ENCODE measurements at places on chromosomes 5 and 9.

- no peak for DNase-seq
Observed at GRCh38 chr9:89579741-89580385, 24.9 kb upstream of the GADD45G start.

DNA sequence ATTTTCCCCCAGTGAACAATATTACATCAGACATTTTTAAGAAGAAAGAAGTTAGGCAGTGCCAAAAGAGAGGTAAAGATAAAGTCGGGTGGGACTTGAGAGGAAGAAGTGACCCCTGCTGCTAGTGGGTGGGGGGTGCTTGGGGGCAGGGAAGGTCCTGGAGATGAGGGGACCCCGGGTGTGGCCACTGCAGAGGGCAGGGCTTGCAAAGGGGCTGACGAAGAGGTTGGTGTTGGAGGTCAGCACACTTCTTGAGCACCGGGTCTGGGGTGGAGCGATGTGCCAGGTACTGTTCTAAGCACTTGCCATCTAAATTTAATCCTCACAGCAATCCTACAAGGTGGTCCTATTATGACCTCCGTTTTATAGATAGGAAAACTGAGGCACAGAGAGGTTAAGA, 62.0 kb downstream of the AMBP start:
- DNase-seq: no peak

- peak; percentile 55 for DNase-seq
Observed at GRCh38 chr5:143828710-143829109, 16.7 kb downstream of the HMHB1 start.

DNA sequence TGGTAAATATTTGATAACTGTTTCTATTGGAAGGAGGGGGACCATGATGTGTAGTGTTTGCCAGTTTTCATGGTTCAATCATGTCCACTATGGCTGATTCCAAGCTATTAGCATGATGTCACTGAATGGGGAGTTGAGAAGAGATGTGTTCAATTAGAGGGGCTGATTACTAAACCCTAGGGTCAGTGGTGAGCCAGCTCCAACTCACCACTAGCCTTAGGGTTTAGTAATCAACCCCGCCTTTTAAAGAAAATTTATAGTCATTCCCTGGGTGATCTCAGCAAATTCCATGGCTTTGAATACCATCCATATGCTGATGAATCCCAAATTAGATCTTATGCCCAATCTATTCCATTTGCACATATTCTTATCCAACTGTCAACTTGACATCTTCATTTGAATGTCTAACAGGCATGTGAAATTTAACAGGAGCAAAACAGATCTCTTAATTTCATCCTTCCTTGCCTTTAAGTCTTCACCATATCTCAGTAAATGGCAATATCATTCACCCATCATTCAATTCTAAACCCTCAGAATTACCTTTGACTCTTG, 98.8 kb downstream of the GCNT1 start:
- DNase-seq: no peak

GRCh38 chr5:139709582-139710318, 61.6 kb downstream of the CXXC5 start:
- DNase-seq: no peak

GRCh38 chr9:137250329-137251193, 525 bp upstream of the STPG3 start:
- no peak for DNase-seq

GRCh38 chr5:18067615-18068014, 433.4 kb downstream of the TAF11L14 start:
- no peak for DNase-seq

DNA sequence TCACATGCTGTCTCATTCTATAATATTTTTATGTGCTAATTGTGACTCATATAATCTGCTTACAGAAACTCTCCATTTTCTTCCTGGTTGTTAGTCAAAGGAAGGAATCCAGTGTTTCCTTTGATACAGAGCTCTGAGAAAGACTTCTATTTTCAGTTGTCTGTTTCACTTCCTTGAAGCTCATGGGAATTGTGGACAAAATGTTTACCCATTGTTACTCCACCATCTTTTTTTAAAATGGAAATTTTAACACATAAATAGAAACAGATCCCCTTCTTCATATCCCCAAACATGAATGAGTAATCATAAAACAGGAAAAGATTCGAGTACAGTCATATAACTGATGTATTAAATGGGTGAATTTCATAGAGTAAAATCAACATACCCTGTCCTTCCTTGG, 42.0 kb upstream of the KCNN2 start:
- no peak for DNase-seq

- no peak for DNase-seq
Observed at GRCh38 chr5:138504799-138505198, 38.2 kb downstream of the ETF1 start.

DNA sequence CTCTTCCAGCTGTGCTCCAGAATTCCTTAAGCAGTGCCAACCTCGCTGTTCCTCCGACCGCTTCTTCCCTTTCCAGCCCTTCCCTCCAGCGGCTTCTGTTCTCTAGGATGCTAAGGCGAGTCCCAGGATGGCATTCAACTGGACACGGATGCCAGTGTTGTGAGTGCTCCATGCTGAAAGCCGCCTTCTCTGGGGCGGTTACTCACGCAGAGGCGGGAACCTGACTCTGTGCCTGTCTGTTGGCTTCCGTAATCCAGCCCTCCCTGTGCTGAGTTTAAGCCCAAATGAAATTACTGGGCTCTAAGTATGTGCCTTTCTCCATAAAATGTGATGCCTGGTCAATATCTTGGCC, 20.2 kb downstream of the COL5A1 start:
- DNase-seq: no peak

DNA sequence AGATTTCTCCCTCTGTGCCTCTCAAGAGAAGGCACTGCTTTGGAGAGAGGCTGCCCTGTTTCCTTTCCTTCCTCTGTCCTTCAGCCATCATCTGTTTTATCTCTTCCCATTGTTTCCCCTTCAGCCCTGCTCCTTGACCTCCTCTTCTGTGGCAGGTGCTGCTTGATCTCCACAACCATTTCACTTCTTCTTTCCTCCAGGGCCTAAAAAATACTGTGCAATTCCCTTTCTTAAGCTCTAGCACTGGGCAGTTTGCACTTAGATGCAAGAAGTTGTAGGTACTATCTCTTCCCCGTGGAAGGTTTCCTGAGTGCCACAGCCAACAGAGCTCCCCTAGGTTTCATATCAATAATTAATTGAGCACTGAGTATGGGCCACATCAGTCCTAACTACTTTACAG, 8.8 kb upstream of the ADRB2 start:
- DNase-seq: no peak

DNA sequence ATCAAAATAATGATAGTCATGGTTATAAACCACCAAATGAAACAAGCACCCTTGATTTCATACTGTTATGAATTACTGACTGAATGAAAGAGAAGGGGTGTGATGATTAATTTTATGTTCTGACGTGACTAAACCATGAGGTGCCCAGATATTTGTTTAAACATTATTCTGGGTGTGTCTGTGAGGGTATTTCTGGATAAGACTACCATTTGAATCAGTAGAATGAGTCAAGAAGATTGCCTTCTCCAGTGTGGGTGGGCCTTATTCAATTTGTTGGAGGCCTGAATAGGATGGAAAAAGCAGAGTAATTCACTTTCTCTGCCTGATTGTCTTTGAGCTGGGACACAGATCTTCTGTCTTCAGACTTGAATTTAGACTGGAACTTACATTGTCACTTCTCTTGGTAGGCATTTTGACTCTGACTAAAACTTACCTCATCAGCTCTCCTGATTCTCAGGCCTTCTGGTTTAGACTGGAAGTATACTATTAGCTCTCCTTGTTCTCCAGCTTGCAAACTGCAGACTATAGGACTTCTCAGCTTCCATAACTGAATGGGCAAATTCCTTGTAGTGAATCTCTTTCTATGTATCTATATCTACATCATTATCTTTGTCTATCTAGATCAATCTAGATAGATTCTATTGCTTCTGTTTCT, 321.9 kb upstream of the TARS1 start:
- no peak for DNase-seq

DNA sequence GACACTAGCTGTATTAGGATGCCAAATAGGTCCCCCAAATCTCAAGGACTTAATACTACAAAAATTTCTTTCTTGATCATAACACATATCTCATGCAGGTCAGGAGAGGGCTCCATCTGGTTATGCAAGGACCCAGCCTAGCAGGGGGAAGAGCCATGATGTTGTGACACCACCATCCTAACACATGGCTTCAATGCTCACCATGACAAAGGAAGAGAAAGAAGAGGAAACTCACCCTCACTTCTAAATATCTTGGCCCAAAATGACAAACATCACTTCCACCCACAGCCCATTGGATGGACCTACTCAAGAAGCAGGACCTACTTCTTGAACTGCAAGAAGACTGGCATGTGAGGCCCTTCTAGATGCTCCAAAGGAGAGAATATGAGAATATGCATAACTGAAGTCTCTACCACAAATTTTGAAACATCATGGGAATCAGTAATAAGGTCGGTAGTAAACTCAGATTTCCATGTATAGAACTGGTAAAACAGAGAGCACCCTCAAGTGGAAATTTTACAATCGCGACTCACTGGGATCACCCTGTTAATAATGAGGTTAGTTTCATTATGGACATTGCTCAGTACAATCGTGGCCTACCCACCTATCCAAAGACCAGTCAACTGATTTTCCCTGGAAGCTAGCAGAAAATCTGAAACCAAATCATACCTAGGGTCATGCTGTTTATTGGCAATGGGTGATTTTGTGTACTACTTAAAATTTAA, 308.2 kb downstream of the ACTL7B start:
- DNase-seq: no peak

DNA sequence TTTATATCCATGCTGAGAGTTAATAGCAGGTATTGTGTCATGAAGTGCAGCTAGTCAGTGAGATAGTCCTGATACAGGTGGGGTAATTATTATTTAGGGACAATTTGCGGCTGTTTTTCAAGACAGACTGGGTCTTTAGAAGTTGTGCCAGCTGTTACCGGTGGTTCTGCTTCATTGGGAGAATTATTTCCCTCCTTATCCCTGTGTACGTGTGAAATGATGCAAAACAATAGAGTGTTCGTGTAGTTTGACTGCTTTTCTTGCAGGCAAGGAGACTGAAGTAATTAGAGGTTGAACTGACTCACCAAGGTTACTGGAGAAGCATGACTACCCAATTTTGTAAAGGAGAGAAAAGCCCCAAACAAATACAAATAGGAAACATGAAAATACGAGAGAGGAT, 101.7 kb downstream of the ARRDC3 start:
- no peak for DNase-seq

Data from T-helper 2 cell treated with Interferon-gamma antibody and Interleukin-4, amounts not matched to agents 5 μg/mL and 100 μg/mL, for 36 hours (primary cell).